ENCODE measurements at places on chromosomes 6 and 20.
A peak's percentile ranks its signal among the peaks of the same experiment; 100 is the strongest.

DNA sequence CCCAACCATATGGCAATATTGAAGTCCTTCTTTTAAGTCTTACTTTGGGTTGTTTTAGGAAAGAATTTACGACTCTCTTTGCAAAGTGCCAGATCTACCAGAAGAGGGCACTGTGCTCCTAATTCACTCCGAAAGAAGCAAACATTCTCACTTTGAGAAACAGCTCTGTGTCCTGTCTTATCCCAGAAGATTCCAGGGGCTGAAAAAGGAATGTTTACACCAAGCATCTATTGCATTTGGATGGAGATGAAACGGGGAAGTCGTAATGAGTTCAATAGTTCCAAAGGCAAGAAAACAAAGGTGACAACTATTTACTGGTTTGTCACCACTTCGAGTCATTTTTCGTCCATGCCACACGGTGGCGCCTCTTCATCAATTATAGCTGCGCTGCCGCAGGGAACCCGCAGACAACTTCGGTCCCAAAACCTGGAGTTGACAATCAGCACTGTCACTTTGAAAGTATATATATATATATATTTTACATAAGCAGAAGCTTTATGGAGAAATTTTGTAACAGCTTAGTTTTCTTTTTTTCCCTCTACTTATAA lies 121.6 kb downstream of the MOXD1 start:
- peak; percentile 38 for DNase-seq

GRCh38 chr20:2455771-2456497 lies 14.7 kb downstream of the SNRPB start:
- no peak for DNase-seq

- no peak for DNase-seq
These were observed 18.4 kb downstream of the C6orf89 start for GRCh38 chr6:36904114-36904513.

- DNase-seq = no peak
These were observed 9.7 kb downstream of the BACH2 start for GRCh38 chr6:90286884-90287488.

DNA sequence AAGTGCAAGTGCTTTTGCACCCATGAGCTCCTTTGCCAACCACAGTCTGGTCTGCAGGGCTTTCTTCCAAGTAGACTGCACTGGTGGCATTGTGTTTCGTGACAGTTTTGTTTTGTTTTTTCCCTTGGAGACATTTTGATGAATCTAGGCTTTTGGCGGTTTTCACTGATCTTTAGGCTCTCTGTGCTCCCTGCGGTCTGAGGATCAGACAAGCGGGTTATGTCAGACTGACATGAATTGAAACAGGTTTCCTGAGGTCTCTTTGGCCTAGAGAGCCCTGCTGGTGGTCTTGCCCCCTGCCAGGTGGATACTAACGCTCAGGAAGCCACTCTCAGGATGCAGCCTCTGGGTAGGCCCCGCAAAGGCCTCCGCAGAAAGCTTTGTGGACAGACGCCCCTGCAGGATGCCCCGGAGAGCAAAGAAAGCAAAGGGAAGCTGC lies 555.4 kb upstream of the AGPAT4 start:
- no peak for DNase-seq

GRCh38 chr6:143233554-143234285 lies 173.0 kb downstream of the AIG1 start:
- no peak for DNase-seq

- DNase-seq = no peak
These were observed 31.8 kb downstream of the ZDHHC14 start for GRCh38 chr6:157412791-157413190.

DNA sequence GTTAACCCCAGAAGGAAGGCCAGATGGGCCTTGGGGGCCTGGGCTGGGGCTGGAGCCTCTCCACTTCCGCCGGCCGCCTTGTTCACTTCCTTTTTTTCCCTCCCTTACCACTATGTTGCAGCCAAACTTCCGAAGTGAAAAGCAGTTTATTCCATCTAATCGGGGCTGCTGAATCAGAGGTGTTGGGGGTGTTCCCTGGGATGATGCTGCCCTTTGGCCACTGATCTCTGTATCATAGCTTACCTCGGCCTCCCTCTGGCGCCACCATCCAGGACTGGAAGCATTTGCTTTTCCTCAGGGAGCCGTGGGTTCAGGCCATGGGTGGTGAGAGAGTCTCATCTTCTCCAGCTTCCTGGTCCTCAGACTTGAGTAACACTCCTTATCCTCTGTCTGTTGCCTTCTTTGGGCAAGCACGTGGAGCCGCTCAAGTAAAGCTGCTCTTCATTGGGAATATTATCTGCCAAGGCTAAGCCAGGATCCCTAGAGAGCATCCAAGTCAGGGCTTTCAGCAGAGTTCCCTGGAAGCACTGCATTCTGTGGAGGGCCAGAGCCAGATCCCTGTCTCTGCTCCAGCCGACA lies 39.6 kb downstream of the SLX4IP start:
- no peak for DNase-seq

- DNase-seq = no peak
These were observed 77.4 kb upstream of the MTHFD1L start for GRCh38 chr6:150788089-150788488.

- DNase-seq = peak; percentile 92
These were observed 539.4 kb upstream of the JARID2 start for GRCh38 chr6:14706378-14706929.

DNA sequence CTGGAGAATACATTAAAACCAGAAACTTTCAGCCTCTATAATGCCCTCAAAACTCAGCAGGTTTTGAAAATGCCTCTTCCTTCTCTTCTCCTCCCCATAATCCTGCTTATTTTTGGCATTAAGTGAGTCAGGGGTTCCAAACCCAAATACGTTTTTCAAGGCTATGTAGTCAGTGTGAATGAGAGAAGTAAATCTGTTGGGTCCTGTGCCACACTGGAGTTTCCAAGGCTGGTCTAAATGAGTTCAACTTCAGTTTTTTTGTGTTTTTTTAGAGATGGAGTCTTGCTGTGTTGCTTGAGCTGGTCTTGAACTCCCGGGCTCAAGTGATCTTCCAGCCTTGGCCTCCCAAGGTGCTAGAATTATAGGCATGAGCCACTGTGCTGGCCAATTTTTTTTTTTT lies 20.9 kb downstream of the PTPRA start:
- DNase-seq = no peak

DNA sequence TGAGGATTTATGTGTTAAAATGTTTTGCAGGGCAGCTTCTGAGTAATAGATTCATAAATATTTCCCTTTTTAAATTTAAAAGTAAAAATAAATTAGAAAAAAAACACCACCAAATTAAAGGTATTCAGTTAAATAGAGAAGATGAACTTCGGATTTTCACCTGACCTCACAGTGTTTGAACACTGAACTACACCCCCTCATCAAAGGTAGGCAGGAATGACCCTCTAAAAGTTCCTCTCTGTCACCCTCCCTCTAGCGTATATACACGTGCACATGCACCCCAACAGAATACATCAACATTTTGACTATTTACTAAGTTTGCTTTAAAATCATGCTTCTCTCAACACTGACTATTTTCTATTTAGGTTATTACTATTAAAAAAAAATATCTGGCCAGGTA lies 528.3 kb downstream of the QKI start:
- DNase-seq = no peak

DNA sequence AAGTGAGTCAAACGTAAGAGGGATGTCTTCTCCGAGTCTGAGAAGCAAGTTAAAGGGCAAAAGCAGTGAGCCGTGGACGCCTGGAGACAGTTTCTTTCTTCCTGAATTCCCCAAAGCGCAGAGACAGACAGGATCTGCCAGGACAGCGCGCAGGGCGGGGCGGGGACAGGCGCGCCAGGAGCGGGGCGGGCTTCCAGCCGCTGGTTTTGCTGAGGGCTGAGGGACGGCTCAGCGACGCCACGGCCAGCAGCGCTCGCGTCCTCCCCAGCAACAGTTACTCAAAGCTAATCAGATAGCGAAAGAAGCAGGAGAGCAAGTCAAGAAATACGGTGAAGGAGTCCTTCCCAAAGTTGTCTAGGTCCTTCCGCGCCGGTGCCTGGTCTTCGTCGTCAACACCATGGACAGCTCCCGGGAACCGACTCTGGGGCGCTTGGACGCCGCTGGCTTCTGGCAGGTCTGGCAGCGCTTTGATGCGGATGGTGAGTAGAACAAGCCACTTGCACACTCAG lies at the start of gene SCGN:
TSS of gene SCGN (plus strand) at position 209 of the 509 bp plus-strand sequence. CDS start at position 398, 189 bp downstream.
- peak; percentile 28 for DNase-seq

DNA sequence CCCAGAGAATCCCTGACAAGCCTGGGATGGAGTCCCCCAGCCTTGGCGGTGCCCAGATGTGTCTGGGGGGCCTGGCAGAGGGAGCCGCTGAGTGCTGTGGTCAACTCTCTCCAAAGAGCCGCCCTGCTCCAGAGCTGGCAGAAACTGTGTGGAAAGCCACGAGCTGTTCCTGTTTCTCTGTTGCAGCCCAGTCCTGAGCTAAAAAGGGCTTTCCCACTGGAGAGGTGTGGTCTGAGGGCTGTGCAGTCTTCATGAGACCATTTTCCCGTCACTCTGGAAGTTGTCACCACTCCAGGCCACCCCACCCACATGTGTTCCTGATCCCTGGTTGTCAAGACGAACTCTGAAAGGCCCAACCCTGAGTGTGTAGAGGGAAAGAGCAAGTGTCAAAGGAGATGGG lies 99.7 kb upstream of the KCNK16 start:
- no peak for DNase-seq

DNA sequence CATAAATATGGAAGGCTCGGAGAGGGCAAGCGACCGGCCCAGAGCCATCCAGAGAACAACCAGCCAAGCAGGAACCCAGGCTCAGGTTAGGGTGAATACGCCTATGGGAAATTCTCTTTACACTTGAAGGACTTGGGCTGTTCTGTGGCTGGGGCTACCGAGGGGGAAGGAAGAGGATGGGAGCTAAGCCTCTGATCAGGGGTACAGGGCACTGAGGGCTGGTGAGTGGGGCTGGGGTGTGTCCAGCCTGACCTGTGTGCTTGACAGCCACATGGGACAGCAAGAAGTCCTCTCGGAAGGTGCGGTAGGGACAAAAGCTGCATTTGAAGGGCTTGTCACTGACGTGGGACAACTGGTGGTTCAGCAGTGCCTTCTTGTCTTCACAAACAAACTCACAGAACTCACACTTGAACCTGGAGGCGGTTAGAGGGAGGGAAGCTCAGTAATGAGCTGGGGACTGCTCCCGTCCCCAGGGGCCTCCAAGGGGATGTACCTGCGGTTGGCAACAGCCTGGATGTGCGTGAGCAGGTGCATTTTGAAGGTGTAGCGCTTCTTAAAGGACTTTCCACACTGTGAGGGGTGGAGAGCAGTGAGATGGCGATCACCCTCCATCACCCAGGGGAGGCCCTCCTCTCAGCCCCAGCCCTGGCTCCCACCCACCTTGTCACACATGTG lies 11.9 kb downstream of the ZNF335 start:
- DNase-seq = no peak

GRCh38 chr6:157586476-157587126 lies 205.6 kb downstream of the ZDHHC14 start:
- no peak for DNase-seq

DNA sequence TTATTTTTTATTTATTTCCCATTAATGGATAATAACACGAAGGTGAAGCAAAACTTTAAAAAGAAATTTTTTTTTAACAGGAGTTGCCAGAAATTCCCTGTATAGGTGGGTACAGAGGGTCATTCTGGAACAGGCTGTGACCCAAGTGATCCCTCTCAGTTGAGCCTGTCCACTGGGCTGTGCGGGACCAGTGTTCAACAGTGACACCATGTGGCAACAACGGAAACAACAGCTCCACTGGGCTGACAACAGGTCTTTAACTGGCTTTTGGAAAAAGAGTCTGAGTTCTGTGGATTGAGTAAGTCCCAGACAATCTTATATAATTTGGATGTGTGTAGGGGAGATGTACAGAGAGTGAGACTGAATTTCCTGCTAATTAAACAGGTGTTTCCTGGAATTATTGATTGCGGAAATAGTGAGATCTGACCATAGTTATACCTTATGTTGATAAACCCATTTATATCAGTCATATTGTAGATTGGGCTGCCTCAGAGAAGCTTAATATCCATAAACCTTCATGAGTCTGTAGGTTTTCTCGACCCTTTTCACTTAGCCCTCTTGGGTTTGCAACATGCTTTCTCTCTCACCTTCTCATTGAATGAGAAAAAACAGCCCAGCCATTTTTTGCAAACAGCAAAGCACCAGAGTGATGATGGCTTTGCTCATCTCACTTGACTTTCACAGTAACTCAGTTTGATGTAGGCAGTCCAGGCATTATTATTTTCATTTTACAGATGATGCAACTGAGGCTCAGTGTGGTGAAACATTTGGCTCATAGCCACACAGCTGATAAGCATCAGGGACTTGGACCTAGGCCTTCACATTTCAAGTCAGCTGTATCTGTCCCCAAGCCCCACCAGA lies 17.5 kb downstream of the KIAA1755 start:
- DNase-seq = no peak

GRCh38 chr6:39339868-39340550 lies 17.5 kb upstream of the KCNK16 start:
- no peak for DNase-seq

DNA sequence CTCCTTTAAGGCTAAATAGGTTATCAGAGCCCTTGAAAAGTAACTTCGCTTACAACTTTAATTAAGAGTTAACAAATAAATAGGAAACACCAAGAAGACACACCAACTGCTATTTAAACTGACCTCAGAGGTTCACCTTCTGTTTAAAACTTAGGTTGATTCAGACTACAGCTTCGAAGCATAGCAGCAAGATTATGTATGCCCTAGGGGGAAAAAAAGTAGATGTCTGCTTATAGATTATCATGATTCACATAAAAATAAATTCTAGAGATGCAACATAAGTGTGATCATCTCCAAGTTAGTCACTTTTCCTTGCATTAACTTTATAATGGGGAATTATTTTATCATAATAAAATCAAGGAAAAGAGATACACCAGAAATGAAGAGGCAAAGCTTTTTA lies 8.9 kb downstream of the PNISR start:
- no peak for DNase-seq

DNA sequence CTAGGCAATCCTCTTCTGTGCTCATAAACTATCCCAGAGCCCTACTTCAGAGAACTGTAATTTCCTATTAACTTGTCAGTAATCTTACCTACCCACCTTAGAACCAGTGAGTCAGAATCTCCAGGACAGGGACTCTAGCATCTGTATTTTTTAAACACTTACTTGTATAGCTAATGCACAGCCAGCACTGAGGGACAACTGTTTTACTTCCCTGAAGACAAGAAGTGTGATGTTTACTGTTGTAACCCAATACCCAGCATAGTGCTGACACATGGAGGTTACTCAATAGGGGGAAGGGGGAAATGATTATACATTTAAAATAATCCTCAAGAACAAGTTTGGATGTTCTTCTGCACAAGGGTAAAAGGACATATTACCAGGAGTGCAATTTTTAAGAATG lies 130.8 kb downstream of the BTBD9 start:
- no peak for DNase-seq

DNA sequence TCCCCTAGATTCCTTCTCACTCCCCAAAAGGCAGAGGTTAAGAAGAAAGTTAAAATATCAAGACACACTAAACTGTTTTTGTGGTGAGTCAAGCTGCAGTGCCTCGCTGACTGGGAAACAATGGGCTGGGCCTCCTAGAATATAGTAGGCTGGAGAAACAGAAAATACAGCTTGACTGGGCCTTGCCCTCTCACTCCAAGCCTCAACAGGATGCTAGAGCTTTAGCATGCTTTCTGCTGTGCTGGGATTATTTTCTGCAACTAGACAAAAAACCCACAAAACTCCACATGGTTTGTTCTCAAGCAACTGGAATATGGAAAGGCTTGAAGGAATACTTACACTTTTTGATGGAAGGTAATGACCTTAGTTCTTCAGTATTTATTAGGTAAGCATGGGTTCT lies 27.9 kb downstream of the FOXO3 start:
- DNase-seq = no peak

GRCh38 chr6:33203443-33204164 lies 851 bp upstream of the HSD17B8 start:
- no peak for DNase-seq

Data from GM04504 (cell line).